Calu3 (cell line): ENCODE measurements at places on chromosomes 7 and 10. TPM values are rescaled to one million over a fixed set of nuclear protein-coding genes. Genes with fewer than 3 reads are reported as not detected.

- no peak for DNase-seq
Measured at GRCh38 chr7:1114088-1114487, 26.2 kb downstream of the GPER1 start.

- no peak for DNase-seq
Measured at GRCh38 chr7:102000123-102000522, 182.7 kb downstream of the CUX1 start.

Gene ADCY1
- 7.6 and 8.8 TPM in 2 replicates for total RNA-seq

- no peak for DNase-seq
Measured at GRCh38 chr10:69783515-69783914, 18.2 kb upstream of the COL13A1 start.

GRCh38 chr10:89684604-89685003, 16.8 kb upstream of the KIF20B start:
- DNase-seq: no peak

Gene CYP26C1
- 0.39 and 0.45 TPM in 2 replicates for total RNA-seq

Gene FAM24B
- total RNA-seq: 5.1 and 6.3 TPM in 2 replicates

Gene FOXI2
- not detected in 2 replicates for total RNA-seq

DNA sequence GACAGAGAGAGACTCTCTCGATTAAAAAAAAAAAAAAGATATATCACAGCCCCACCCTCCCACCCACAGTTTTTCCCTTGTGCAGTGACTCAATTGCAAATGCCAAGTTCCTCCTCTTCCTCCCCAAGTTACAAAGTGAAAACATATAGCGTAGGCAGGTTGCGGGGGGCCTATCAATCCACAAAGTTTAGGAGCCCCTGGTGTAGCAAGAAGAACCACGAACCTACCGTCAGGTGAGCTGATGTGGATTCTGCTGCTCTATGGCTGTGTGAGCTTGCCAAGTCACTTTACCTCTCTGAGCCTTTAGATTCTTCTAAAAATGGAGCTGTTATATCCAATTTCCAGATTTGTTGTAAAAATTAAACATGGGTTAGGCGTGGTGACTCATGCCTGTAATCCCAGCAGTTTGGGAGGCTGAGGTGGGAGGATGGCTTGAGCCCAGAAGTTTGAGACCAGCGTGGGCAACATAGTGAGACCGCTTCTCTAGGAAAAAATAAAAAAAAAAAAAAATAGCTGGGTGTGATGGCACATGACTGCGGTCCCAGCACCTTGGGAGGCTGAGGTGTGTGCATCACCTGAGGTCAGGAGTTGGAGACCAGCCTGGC, 8.2 kb upstream of the RHBDD2 start:
- no peak for DNase-seq

- peak; percentile 24 for DNase-seq
Measured at GRCh38 chr10:26269754-26270153, 53.2 kb downstream of the GAD2 start.

DNA sequence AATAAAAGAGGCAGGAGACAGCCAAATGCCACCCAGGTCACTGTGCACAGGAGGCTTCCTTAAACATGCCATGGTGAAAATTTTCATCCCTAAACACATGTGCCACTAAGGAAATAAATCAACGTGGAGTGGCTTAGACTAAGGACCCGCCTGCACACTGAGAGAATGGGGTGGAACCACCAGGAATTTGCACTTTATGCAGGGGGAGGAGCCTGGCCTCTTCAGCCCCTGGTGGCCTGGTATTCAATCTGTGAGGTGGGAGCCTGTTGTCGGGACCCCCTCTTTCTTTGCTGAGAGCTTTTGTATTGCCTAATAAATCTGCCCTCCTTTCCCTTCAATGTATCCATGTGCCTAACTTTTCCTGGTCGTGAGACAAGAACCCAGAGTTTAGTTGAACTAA, 204.6 kb upstream of the NRP1 start:
- DNase-seq: no peak

Gene VENTX
- total RNA-seq: not detected in 2 replicates

Gene ITGA8
- total RNA-seq: not detected in 2 replicates

DNA sequence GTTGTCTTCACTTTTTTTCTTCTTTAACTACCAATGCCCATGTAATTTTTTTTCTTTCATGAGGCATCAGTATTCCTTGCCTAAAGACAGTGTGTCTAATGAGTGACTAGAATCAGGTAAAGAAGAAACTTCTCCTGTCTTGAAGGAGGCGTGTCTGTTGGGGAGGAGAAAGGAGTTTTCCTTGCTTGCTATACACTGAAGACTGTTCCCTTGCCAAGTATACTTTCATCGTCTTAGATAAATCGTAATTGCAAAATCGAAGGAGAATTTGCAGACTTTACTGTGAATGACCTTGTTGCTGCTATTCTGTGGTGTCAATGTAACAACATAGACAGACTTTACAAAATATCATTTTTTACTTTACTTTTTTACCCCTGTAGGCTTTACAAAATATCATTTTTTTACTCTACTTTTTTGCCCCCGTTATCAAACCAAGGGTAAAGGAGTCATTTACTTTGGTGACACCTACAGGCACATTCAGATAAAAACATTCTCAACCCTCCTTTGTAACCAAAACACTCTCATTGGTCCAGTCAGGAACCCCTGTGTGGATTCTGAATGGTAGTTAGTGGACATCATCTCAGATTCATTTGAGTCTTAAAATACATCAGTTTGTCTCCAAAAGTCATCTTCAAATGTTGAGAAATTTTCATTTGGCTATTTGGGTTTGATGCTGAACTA, 232.4 kb downstream of the AHR start:
- DNase-seq: no peak

DNA sequence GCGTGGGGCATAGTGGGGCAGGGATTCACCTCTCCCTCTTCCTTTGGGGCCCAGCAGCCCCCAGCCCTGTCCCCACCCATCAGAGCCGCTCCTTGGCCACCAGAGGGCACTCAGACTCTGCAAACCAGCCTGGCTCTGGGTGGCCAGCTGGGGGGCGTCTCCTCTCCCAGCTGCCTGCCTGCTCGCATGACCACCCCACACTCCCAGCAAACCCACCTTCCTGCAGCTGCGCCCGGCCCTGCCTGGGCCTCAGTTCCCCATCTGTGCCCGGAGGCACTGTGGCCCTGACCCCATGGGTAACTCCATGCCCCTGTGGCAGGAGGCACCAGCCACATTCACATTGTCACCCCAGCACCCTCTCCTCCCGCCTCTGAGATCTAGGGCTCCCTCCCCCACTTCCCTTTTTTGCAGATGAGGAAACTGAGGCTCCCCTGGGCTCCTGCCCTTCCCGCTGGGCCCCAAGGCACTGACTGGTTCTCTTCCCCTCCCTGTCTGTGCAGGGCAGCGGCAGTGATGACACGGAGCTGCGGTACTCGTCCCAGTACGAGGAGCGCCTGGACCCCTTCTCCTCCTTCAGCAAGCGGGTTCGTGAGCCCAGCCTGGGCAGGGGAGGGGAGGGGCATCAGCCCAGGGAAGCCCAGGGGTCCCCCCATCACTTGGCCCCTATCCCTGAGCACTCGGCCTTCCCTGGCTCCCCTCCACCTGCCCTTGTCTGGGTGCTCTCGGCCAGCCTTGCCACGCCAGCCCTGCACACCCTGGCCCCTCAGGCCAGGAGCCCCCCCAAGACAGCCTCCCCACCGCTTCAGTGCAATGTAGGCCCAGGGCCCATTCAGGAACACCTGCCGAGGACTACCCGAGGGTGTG, 6.9 kb upstream of the SH2B2 start:
- peak; percentile 56 for DNase-seq

DNA sequence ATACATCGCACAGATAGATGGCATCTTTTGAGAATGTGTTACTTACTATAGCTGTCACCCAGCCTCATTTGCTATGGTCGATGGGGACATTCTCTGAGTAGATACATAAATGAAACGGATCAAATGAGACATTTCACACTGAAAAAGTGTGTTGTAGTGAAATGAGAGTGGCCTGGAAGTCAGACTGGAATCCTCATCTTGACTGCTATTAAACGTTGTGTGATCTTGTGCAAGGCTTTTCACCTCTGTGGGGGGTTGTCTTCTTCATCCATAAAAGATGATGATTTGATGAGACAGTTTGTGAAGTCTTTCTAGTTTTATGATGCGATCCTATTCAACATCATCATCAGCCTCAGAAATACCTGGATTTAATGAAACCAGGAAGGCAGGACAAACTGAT, 155.4 kb upstream of the MYO3A start:
- DNase-seq: no peak

Gene MALRD1
- total RNA-seq: not detected in 2 replicates

- DNase-seq: no peak
Measured at GRCh38 chr10:68566351-68566750, 6.2 kb downstream of the TET1 start.

Gene SYT15B
- 0.21 and 0.24 TPM in 2 replicates for total RNA-seq
